ENCODE measurements at places on chromosomes 6 and 20.

- DNase-seq, result no peak
Measured at GRCh38 chr6:23280437-23280836, 711.1 kb downstream of the HDGFL1 start.

GRCh38 chr6:86010915-86011786 lies 368.5 kb upstream of the SYNCRIP start:
- DNase-seq, result no peak

GRCh38 chr6:40413239-40413638 lies 173.9 kb downstream of the LRFN2 start:
- no peak for DNase-seq

GRCh38 chr6:3427687-3428085 lies 29.2 kb downstream of the SLC22A23 start:
- no peak for DNase-seq

GRCh38 chr6:11229655-11230046 lies 2.8 kb downstream of the NEDD9 start:
- no peak for DNase-seq

DNA sequence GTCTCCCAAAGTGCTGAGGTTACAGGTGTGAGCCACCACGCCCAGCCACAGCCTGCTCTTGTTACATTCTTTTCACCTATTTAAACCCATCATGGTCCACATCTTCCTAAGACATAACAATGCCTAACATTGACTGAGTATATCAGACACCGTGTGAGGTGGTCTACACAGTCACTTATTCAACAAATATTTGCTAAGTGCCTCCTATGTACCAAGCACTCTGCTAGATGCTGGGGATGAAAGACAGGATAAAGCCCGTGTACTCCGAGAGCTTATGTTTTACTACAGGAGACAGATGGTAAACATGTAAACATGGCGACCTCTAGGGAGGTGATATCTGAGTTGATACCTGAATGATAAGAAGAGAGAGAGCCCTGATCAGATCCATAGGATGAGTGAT lies 12.7 kb downstream of the BCL2L1 start:
- no peak for DNase-seq

DNA sequence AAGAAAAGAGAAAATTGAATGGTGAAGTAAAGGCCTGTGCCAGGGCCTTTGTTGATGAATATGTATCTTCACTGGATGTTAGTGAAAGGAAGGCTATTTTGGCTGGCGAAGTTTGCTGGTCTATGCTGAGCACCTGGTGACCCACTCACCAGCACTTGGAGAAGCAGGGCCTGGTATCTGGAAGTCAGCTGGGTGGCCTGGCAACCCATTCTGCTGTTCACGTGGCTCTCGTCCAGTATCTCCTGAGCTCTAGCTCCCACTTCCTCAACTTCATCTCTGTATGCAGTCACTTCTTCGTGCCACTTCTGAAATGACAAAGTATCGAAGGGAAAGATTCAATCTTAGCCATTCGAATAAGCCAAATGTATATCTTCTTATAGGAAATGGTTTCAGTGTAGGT lies 283.7 kb downstream of the SYNE1 start:
- no peak for DNase-seq

DNA sequence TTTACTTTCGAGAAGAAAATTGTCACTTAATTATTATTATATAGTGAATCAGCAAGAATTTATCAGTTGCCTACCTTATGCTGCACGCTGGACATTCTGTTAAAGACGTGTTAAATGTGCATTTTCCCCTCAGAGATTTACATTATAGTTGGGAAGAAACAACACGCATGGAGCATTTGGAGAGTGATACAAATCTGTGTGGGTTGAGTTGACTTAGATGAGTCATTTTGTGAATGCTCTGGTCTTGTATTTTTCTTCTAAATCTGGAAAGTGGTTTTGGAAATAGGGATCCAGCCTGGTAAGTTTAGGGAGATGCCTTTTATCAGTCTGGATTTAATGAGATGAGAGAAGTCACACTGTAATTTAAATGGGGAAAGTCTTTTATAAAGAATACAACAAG lies 24.0 kb upstream of the SMIM26 start:
- no peak for DNase-seq

Data from HuH-7 (cell line).